Epithelial cell of prostate (primary cell): ENCODE measurements at places on chromosomes 4 and X.

- no peak for DNase-seq
These were observed 11.7 kb downstream of the WDR1 start for GRCh38 chr4:10104991-10105276.

DNA sequence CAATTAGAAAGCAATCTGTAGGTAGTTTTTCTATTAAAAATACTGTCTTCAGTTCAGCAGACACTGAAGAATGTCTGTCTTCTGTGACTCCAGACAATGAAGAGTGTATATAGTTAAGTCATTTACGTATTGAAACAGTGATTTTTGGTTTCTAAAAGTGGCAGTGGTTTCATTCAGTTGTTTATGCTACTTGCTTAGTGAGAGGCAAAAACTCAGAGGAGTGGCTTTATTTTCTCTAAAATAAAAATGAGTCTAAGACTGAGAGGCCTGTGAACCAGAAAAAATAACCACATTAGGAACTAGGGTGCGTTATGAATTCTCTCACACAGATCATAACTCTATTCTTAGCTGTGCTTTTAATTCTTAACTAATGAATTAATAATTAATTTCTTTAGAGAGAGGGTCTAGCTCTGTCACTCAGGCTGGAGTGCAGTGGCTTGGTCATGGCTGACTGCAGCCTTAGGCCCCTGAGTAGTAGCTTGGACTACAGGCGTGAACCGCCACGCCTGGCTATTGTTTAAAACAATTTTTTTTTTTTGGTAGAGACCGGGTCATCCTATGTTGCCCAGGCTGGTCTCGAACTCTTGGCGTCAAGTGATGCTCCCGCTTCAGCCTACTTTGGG, 31.4 kb downstream of the FREM3 start:
- no peak for DNase-seq

DNA sequence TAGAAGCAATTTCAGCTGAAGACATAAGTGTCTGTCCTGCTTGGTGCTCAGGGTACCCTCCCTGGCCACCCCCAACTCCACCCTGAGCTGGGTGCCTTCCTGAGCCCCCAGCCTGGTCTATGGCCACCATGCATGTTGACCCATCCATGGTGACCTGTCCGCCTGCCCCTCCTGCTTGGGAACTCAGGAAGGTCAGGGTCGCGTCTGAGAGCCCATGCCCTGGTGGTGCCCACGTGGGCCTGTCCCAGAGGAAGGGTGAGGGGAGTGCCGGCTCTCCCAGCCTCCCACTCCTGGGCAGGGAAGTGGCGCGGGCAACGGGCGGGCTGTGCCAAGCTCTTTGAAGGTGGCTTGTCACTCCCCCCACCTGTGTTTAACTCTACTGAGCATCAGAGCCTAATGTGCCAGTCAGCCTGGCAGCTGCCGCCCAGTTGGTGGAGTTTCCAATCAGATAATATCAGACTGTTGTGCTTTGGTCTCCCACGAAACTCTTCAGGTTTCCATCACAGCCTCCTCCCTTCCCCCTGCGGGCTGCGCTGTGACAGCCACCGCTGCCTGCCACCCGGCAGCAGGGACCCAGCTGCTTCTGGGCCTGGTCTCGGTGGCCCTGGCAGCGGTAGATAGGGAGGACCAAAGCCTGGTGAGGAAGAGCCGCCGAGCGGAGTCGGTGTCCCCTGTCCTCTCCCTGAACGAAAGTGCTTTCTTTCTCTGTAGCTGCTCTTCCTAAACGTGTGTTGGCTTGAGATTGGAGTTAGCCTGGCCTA, 4.8 kb downstream of the SH3BP2 start:
- DNase-seq: no peak

GRCh38 chr4:76616526-76616925, 181.5 kb downstream of the SHROOM3 start:
- no peak for DNase-seq

DNA sequence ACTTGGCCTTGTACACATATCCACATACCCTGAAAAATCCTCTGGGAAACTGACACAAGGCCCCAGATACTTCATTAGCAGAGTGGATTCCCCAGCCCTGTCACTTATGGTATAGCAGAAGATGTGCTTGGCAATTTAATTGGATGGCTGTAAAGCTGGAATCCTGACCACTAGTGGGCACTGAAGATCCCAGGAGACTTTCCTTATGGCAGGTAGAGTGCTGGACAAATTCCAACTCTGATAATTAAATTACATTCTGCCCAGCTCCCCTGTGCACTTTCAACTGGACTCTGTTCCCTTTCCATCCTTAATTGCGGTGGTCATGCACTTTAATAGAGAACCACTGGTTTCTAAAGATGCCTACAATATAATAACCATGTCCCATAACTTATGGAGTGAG, 119.8 kb downstream of the DCK start:
- DNase-seq: no peak

GRCh38 chrX:40097141-40097503, 636 bp downstream of the BCOR start:
- no peak for DNase-seq

- DNase-seq: no peak
These were observed 7.9 kb upstream of the SLC25A43 start for GRCh38 chrX:119391279-119391678.

DNA sequence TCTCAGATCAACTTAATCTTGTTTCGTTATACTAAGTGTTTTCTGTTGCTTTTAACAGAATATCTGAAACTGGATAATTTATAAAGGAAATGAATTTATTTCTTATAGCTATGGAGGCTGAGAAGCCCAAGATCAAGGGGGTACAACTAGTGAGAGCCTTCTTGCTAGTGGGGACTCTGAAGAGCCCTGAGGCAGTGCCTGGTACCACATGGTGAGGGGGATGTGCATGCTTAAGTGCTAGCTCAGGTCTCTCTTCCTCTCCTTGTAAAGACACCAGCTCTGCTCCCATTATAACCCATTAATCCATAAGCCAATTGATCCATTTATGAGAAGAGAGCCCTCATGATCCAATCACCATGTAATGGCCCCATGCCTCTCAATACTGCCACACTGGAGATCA, 17.9 kb downstream of the COX18 start:
- DNase-seq: no peak

DNA sequence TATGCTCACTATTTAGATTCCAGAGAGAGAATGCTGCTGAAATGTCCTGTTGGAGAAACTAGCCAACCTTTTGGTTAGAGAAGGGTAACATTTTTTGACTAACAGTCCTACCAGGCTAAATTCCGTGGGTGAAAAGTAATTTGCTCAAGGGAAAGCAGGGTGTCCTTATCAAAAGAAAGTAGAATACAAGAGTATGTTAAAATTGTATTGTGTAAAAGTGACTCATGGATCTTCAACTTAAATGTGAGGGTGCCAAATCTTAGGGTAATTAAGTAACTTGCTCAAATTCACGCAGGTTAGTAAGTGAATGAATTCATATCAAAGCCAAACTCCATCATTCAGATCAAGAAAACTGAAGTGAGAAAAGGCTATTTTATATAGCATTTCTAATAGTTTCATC, 81.7 kb downstream of the PCDH7 start:
- DNase-seq: no peak
